ENCODE measurements at places on chromosomes 4 and X. TPM values are rescaled to one million over a fixed set of nuclear protein-coding genes. Genes with fewer than 3 reads are reported as not detected.

RAI2 gene
- polyA plus RNA-seq: 9.5 TPM

GRCh38 chr4:5852523-5853202 is 40.2 kb downstream of the CRMP1 start:
- no peak for DNase-seq

GRCh38 chrX:10542586-10542985 is 77.8 kb downstream of the MID1 start:
- DNase-seq: no peak

GRCh38 chr4:95232358-95233156 is 316.2 kb downstream of the UNC5C start:
- DNase-seq: no peak

GRCh38 chr4:129064717-129065116 is 28.6 kb downstream of the SCLT1 start:
- no peak for DNase-seq

- DNase-seq: no peak
Measured at GRCh38 chr4:162782096-162782777, 384.5 kb downstream of the NAF1 start.

DNA sequence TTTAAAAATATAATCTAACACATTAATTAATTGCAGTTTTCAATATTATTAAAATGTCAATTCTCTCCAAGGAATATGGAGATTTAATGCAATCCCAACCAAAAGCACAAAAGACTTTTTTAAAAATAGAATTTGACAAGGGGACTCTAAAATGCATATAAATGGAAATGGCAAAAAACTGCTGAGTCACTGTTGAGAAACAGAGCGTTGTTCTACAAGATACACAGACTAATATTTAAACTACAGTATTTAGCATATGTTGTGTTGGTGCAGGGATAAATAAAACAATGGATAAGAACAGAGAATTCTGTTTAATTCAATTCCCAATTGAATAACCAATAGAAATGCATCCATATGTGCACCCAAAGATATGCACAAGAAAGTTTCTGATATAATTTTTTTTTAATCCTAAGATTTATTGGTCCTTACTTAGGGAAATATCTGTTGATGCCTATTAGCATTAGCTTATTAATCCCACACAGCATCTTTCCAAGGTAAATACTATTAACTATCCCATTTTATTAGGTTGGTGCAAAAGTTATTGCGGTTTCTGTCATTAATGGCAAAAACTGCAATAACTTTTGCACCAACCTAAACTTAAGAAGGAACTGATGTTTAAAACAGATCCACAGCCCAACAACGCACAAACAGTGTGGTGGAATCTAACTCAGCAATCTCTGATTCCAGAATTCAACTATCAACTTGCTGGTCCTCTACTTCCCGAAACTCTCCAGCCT is 86.8 kb upstream of the VEGFC start:
- no peak for DNase-seq

GRCh38 chr4:173125216-173125812 is 43.3 kb upstream of the GALNT7 start:
- DNase-seq: no peak

SMARCA1 gene
- 125 TPM for polyA plus RNA-seq

- DNase-seq: no peak
Measured at GRCh38 chr4:168057412-168057811, 34.9 kb upstream of the ANXA10 start.

SSX2B gene
- not detected for polyA plus RNA-seq

DNA sequence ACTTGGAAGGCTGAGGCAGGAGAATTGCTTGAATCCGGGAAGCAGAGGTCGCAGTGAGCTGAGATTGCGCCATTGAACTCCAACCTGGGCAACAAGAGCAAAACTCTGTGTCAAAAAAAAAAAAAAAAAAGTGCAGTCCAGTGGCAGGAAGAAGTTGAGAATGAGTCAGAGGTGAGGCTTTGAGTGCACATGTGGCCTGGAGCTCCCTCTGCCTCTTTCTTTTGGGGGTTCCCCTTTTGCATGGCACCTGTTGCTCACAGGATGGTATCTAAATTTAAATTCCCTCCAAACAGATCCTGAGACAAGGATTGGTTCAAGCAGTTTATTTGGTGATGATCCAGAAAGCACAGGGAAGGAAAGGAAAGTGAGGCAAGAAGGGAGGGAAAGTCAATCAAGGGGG is 151.4 kb upstream of the STX18 start:
- no peak for DNase-seq

All from left kidney (tissue), 8 donors.